HCT116 (cell line): ENCODE measurements at places on chromosomes 3 and 15.

- DNase-seq, result no peak
Measured at GRCh38 chr3:20556661-20557060, 370.7 kb upstream of the SGO1 start.

DNA sequence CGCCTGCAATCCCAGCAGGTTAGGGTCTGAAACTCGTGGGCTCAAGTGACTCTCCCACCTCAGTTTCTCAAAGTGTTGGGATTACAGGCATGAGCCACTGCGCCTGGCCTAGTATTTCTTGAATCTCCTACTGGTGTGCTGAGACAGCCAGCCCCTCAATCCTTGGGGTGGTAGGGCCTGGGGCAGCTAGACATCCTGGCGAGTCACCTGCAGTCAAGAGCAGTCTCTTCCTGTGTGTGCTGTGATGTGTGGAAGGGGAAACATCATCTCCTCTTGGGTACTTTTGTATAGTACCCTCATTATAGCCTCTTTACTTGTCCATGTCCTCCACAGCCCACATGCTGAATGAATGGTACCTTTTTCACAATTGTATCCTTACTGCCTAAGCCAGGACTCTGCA is 4.9 kb upstream of the HEXA start:
- no peak for DNase-seq

GRCh38 chr3:1294586-1294985 is 201.8 kb downstream of the CNTN6 start:
- DNase-seq, result no peak

- DNase-seq, result no peak
Measured at GRCh38 chr3:177725165-177725564, 527.9 kb upstream of the TBL1XR1 start.

GRCh38 chr3:153257673-153258351 is 95.8 kb downstream of the RAP2B start:
- no peak for DNase-seq

GRCh38 chr3:14879211-14879874 is 60.6 kb downstream of the FGD5 start:
- DNase-seq, result no peak

- no peak for DNase-seq
Measured at GRCh38 chr3:57889807-57890206, 118.4 kb upstream of the FLNB start.

DNA sequence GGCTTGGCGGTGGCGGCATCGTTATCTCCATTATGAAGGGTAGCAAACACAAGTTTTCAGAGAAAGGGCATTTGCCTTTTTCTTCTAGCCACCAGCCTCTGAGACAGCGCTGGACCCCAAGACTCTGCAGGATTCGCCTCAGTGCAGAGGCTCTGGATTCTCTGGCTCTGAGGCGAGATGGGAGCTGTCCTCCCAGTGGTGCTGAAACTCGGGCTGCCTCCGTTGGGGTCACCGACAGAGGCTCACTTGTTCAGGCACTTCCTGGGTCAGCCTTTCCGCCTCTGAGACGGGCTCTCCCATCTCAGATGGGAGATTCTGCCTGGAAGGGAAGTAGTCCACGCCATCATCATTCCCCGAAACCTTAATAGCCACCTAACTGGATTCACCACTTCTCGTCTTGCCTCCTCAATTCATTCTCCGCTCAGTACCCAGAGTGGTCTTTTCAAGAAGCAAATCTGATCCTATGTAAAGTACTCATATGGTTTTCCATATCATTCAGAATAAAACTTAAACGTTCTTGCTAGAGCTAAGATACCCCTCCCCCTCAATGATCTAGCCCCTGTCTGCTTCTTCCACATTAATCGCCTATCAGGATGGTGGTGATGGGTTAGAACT is 76.9 kb downstream of the RHCG start:
- DNase-seq, result no peak

DNA sequence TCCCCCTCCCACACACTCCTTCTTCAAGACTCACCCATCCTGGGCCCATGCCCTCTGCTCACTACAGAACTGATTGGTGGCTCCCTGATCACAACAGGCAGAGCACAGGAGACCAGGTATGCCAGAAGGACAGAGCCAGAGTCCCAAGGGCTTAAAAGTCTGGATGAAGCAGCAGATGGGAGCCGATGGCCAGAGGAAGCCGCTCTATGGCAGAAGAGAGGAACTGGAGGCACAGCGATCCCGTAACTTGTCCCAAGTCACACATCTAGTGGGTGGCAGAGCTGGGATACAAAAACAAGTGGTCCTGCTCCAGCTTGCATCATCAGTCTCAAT is 20.7 kb downstream of the ITGA11 start:
- DNase-seq, result no peak

DNA sequence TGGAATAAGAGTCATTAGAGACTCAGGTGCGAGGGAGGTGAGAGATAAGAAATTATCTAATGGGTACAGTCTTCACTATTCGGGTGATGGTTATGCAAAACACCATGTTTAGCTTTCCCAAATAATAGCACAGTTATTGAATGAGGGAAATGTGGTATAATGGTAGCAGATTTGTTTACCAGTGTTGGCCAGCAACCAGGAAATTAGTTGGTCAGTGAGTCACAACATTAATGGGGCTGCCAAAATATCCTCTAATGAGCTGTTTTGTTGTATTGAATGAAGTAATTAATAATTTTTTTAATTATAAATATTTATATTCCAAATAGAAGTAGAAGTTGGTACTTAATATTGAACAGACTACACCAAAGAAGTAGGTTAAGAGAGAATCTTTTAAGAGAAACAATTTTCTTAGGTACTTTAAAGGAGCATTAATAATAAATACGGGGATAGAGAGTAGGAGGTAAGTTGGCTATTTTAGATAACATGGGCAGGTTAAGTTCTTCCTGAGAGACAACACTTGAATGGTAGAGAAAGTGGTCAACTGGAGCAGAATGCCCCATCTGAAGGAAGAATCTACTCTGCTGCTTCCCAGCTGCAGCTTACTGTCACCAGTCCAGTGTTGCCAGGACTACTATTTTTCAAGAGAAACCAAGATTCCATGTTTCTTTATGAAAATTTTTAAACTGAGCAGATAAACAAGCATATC is 218.8 kb downstream of the UBE2E2 start:
- DNase-seq, result no peak

GRCh38 chr15:63969652-63970421 is 76.4 kb downstream of the DAPK2 start:
- no peak for DNase-seq

DNA sequence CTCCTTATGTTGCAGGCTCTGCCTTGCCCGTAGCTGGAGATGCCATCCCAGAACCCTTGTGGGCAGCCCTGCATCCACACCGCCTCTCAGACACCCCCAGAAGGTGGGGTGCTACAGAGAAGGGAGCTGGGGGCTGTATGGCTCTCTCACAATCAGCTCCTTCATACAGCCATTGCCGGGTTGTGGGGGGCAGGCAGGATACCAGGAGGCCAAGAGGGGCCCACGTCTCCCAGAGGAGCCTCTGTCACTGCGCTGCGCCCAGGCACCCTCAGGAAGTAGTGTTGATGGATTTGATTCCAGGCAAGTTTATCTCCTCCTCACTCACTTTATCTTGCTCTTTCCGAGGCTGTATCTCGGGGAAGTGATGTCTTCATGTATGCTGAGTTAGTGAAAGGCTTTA is 171.6 kb downstream of the CHDH start:
- no peak for DNase-seq

- no peak for DNase-seq
Measured at GRCh38 chr3:166752214-166752613, 627.9 kb downstream of the ZBBX start.
